Heart right ventricle (tissue), 16 donors: ENCODE measurements at places on chromosomes 3 and 15.

- DNase-seq = no peak
- H3K4me1 ChIP-seq = no peaks in the 10 kb centered on the region
- H3K27me3 ChIP-seq = no peaks in the 10 kb centered on the region
Observed at GRCh38 chr3:124333931-124334640, 342.2 kb upstream of the ROPN1 start.

DNA sequence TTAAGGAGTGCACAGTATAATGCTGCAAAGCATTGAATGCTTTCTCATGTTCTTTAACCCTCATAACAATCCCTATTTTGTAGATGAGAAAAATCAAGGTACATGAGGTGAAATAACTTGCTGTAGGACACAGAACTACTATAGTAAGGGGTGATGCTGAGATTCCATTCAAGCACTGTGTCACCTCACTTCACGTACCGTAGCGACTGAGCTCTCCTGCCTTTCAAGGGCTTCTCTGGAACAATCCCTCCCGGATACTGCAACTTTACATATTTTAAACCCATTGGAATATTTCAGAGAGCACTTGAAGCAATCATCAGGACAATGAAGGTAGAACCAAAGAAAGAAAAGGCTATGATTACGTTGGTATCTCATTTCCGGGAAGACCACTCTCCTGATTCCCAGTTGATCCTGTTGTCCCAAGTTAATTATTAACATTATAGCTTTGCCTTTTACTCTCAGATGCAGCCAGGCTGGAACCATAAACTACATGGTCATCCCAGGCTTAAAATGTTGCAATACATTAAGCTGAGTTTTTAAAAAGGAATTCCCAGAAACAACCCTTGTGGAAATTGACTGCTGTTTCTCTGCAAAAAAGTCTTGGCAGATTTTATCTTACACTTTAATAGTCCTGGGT lies 252.2 kb upstream of the IGF1R start:
- H3K4me3 ChIP-seq = no peak overlapping the region
- H3K36me3 ChIP-seq = no peaks in the 10 kb centered on the region
- H3K27ac ChIP-seq = no peak overlapping the region
- H3K27me3 ChIP-seq = peaks cover 43% of the 10 kb centered on the region
- no peak for DNase-seq
- no peaks in the 10 kb centered on the region for H3K4me1 ChIP-seq

DNA sequence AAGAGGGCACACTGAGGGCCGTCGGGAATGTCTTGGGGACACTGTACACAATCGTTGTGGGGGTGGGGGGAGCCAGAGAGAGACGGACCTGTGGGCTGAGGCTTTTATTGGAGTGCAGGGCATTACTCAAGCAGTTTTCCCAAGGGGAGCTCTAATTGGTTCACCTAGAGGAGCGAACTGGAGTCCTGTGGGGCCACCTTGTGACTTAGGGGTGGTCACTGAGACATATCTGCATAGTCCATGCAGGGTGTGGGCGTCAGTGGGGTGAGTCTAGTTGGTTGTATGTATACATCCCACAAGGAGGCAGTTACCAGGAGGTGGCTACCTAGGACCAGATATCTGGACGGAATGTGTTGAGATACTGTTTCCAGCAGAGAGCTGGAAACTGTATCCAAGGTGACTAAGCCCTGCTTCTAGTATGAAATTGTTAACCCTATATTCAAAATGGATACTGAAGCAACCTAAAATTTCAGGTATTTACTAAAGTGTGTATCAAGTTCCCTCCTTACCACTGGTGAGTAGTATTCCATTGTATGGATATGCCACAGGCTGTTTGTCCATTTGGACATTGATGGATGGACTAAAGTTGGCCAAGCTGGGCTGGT lies 2.6 kb upstream of the PIGZ start:
- peaks cover 18% of the 10 kb centered on the region for H3K4me1 ChIP-seq
- no peak overlapping the region for H3K4me3 ChIP-seq
- H3K27me3 ChIP-seq = no peaks in the 10 kb centered on the region
- no peak overlapping the region for H3K27ac ChIP-seq
- DNase-seq = no peak

DNA sequence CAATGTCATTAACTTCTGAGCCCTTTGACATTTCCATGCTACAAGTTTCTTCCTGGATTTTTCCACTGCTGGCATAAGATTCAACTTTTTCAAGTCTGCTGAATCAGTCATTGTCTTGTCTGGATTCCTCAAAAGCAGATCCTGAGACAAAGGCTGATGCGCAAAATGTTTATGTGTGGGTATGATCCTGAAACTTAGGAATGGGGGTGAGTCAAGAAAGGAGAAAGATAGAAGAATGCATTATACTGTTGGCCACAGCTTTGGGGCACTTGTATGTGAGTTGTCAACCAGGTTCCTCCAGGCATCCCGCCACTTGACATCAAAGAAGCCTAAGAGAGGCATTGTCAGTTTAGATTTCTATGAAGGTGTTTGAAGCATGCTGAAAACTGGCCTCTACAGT lies 50.4 kb downstream of the FOXB1 start:
- H3K4me3 ChIP-seq = no peak overlapping the region
- H3K4me1 ChIP-seq = no peaks in the 10 kb centered on the region
- peaks cover 38% of the 10 kb centered on the region for H3K27me3 ChIP-seq
